GM12878 (cell line): ENCODE measurements at places on chromosomes 4 and X. TPM values are rescaled to one million over a fixed set of nuclear protein-coding genes. Genes with fewer than 3 reads are reported as not detected.

The FAM156B gene
- 15.8 and 17.0 TPM in 2 replicates for total RNA-seq

The TLR10 gene
- 50.4 and 52.8 TPM in 2 replicates for total RNA-seq

The LONRF3 gene
- total RNA-seq, result 0.10 and 0.16 TPM in 2 replicates

The SSX4 gene
- total RNA-seq, result not detected in 2 replicates

The RHOXF1 gene
- total RNA-seq, result not detected in 2 replicates

The NAA11 gene
- total RNA-seq, result not detected in 2 replicates

DNA sequence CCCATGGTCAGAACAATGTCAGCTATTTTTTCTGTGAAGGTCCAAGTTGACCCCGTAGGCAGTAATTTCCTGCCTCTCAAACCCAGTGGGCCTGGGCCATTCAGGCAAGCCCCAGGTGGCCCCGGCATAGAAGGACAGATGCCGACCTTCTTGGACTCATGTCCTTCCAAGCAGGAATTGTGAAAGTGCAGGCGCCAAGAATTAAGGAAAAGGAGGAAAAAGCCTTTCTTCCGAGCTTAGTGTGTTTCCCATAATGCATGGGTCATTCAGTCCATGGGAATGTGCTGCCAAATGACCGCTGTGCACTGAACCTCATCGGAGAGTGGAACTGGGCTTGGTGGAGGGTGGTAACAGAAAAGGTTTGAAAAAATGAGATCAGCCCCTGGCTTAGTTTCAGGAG is 196.5 kb upstream of the HS3ST1 start:
- H3K4me3 ChIP-seq, result no peak overlapping the region
- H3K27me3 ChIP-seq, result no peaks in the 10 kb centered on the region
- no peak overlapping the region for H3K27ac ChIP-seq
- DNase-seq, result no peak
- no peaks in the 10 kb centered on the region for H3K36me3 ChIP-seq
- H3K4me1 ChIP-seq, result no peaks in the 10 kb centered on the region

DNA sequence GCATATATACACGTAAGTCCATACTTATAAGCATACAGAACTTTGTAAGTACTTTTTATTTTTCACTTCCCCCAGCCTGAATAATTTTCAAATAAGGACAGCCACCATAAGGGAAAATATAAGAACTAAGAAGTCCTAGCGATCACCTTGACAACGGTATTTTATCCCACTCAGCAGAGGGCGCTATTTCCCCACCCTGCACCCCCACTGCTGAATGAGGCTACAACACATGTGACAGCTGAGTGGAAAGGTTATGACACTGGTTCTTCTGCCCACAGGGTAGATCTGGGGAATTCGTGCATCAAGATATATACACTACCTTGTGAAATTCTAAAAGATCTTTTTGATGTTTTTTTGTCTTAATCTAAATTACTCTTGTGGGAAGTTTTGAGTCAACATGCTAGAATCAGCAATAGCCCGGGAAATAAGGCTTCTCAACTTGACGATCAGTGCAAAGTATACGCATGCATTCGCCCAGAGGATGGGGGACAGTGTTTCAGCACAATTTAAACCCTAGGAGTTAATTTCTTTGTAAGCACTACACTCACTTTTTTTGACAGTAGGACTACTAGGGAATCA is 151.5 kb downstream of the CORIN start:
- H3K4me3 ChIP-seq, result no peak overlapping the region
- H3K27ac ChIP-seq, result no peak overlapping the region
- H3K27me3 ChIP-seq, result no peaks in the 10 kb centered on the region
- no peaks in the 10 kb centered on the region for H3K4me1 ChIP-seq
- DNase-seq, result peak; percentile 13
- no peaks in the 10 kb centered on the region for H3K36me3 ChIP-seq

DNA sequence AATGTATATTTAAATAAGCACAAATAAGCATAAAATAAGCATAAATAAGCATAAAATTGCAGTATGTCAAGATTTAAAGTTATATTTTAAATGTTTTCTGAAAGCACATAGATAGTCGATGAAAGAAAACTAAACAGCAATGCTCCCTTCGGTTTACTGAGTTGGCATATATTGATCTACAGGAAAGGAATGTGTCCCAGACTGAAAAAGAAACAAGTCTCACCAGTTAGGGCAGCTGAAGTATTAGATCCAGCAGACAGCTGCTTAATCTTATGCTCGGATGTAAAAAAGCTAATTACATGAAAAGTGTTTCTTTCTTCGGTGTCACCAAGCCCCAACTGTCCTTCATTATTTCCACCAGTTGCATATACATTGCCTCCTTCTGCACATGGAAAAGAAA is 8.7 kb downstream of the RPGR start:
- no peak for DNase-seq
- H3K27me3 ChIP-seq, result no peaks in the 10 kb centered on the region
- no peaks in the 10 kb centered on the region for H3K36me3 ChIP-seq
- no peaks in the 10 kb centered on the region for H3K4me1 ChIP-seq

- DNase-seq, result no peak
- H3K27me3 ChIP-seq, result no peaks in the 10 kb centered on the region
- H3K4me1 ChIP-seq, result no peaks in the 10 kb centered on the region
- no peaks in the 10 kb centered on the region for H3K36me3 ChIP-seq
Measured at GRCh38 chrX:10577853-10578252, 42.5 kb downstream of the MID1 start.

DNA sequence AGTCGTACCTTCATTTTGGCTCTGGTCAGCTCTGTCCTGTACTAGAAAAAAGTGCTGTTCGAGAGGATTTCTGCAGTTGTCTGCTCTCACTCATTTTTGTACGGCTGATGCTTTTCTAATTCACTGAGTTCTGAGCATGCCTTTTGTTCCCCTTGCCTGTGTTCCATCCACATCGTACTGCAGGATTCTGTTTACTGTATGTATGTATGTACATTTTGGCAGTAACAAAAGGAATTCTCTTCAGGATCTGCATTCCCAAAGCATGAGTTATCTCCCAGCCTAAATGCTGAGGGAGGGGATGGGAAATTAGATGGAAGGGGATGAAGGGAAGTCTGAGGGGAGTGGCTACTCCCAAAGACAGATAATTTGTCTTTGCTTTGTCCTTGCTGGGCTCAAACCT is 87.6 kb downstream of the GBA3 start:
- no peak for DNase-seq
- no peak overlapping the region for H3K4me3 ChIP-seq
- H3K36me3 ChIP-seq, result no peaks in the 10 kb centered on the region
- no peaks in the 10 kb centered on the region for H3K4me1 ChIP-seq
- no peak overlapping the region for H3K27ac ChIP-seq

DNA sequence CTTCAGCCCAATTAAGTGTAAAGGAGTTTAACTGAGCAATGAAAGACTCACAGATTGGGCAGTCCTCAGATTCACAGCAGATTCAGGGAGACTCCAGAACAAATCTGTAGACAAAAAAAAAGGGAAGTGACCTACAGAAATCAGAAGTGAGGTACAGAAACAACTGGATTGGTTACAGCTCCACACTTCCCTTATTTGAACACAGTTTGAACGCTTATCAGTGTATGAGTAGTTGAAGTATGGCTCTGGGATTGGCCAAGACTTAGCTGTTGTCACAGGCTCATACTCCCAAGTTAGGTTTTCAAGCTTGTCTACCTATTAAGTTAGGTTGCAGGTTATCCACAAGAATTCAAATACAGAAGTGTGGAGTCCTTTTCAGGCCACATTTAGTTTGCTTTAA is 112.4 kb upstream of the ELOVL6 start:
- H3K36me3 ChIP-seq, result no peaks in the 10 kb centered on the region
- H3K27me3 ChIP-seq, result no peaks in the 10 kb centered on the region
- H3K4me1 ChIP-seq, result no peaks in the 10 kb centered on the region
- H3K27ac ChIP-seq, result no peak overlapping the region
- DNase-seq, result peak; percentile 17

DNA sequence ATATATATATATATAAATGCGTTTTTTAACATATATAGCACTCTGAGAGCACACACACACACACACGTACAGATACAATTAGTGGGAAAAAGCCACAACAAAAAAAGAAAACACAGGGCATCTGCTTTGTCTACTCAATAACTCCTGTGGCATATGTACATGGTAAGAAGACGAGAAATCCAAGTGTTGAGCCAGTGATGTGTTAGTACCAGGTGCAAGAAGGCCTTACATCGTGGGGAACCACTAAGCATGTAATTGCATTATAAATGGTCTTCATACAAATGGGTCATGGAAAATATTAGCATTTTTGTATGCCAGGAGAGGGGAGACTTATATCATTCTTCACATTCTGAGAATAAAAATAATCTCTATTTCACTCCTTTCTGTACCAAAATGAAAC is 62.7 kb upstream of the FAM47B start:
- H3K36me3 ChIP-seq, result no peaks in the 10 kb centered on the region
- no peaks in the 10 kb centered on the region for H3K27me3 ChIP-seq
- H3K4me1 ChIP-seq, result no peaks in the 10 kb centered on the region
- DNase-seq, result no peak

DNA sequence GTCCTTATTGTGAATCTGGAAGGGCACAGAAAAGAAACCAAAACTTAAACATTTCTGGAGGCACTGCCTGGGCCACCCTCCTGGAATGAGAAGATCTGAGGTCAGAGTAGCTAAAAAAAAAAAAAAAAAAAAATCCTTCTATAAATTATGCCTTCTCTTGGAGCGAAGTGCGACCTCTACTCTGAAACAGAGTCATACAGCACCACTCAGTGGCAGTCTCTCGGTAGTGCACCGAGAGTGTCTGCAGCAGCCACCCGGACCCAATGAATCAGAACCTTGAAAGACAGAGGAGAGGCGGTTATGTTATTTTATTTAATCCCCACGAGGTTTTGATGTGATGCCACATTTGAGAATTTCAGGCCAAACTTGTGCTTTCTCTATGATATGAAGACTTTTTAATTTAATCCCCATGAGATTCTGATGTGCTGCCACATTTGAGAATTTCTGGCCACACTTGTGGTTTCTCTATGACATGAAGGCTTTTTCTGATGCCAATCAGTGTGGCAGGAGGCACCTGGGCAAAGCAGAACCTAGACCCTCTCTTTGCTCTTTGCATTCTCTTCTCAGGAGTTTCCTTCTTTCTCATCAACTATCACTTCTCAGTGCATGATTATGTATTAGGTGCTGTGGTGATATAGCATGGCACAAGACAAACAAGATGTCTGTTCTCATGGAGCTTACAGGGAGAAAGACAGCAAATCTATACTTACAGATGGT is 5.6 kb upstream of the CT47C1 start:
- H3K36me3 ChIP-seq, result no peaks in the 10 kb centered on the region
- H3K4me3 ChIP-seq, result no peak overlapping the region
- no peak for DNase-seq
- peaks cover 2% of the 10 kb centered on the region; the same call in 1 of the 2 replicates for H3K27me3 ChIP-seq
- no peak overlapping the region for H3K27ac ChIP-seq
